ENCODE measurements at places on chromosomes 7 and 10. TPM values are rescaled to one million over a fixed set of nuclear protein-coding genes. Genes with fewer than 3 reads are reported as not detected.

The CLRN3 gene
- not detected for total RNA-seq

The BLNK gene
- 17.8 TPM for total RNA-seq

The RBM48 gene
- 8.4 TPM for total RNA-seq

The PNLIP gene
- total RNA-seq: not detected

The PIK3AP1 gene
- 29.2 TPM for total RNA-seq

The EGR2 gene
- total RNA-seq: 4.2 TPM

DNA sequence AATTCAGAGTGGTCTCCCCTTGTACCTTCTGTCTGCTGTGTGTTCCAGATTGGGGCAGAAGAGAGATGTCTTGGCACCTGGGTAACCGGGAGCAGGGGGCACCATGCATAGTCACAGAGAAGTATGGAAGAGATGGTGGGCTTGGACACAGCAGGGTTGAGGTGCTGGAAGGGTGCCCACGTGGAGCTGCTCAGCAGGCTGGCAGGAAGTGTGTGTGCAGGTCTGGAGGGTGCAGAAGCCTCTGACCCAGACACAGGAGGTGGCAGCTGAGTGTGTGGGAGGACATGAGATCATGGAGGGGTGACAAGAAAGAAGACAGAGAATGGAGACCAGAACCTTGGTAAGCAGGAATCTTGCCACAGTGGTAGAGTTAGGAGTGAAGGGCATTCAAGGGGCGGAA lies 42.3 kb upstream of the DUSP5 start:
- no peaks in the 10 kb centered on the region for H3K36me3 ChIP-seq
- DNase-seq: peak; percentile 21
- no peak overlapping the region for H3K4me3 ChIP-seq
- no peak overlapping the region for H3K27ac ChIP-seq

DNA sequence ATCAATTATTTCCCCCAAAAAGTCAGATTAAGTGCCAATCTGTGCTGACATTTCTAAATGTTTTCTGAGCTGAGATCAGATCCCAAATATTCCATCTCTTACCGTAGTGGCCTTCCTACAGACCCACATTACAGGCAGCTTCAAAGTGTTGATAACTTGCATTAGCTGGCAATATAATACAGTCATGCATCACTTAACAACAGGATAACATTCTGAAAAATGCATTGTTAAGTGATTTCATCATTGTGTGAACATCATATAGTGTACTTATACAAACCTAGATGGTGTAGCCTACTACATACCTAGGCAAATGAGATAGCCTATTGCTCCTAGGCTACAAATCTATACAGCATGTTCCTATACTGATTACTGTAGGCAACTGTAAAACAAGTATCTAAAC lies 22.4 kb downstream of the SLC25A13 start:
- no peak for DNase-seq
- H3K36me3 ChIP-seq: no peaks in the 10 kb centered on the region
- H3K27me3 ChIP-seq: no peaks in the 10 kb centered on the region
- H3K4me3 ChIP-seq: no peak overlapping the region

- no peak for DNase-seq
- no peak overlapping the region for H3K27ac ChIP-seq
- H3K4me1 ChIP-seq: peaks cover 4% of the 10 kb centered on the region
- H3K4me3 ChIP-seq: no peak overlapping the region
Observed at GRCh38 chr7:99313204-99313573, 12.5 kb upstream of the ARPC1A start.

GRCh38 chr7:114657279-114657678 lies 242.7 kb downstream of the FOXP2 start:
- no peak overlapping the region for H3K27ac ChIP-seq
- no peaks in the 10 kb centered on the region for H3K4me1 ChIP-seq
- no peaks in the 10 kb centered on the region for H3K36me3 ChIP-seq
- no peak for DNase-seq
- H3K4me3 ChIP-seq: no peak overlapping the region

GRCh38 chr7:2132243-2132642 lies 100.5 kb downstream of the MAD1L1 start:
- no peaks in the 10 kb centered on the region for H3K27me3 ChIP-seq
- no peak overlapping the region for H3K27ac ChIP-seq
- peak; percentile 60 for DNase-seq

- H3K4me1 ChIP-seq: no peaks in the 10 kb centered on the region
- H3K36me3 ChIP-seq: no peaks in the 10 kb centered on the region
- no peaks in the 10 kb centered on the region for H3K27me3 ChIP-seq
- no peak for DNase-seq
Observed at GRCh38 chr7:118731854-118732253, 507.4 kb downstream of the ANKRD7 start.

DNA sequence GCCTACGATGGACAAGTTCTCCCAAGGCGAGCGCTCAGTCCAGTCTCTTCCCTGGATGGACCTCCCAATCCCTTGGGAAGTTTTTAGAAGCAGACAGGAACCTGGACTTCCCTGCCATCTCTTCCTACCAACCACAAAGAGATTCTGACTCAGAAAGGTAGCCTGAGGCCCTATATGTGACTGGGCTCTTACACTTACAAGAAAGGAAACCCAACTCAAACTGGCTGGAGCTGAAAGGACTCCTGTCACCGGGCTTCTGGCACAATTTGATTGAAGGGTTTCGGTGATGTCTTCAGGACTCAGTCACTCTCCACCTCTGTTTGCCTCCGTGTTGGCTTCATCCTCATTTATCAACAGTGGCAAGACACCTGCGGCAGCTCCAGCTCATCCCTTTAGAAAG lies 3.7 kb upstream of the COL13A1 start:
- peaks cover 18% of the 10 kb centered on the region for H3K4me1 ChIP-seq
- H3K27ac ChIP-seq: no peak overlapping the region
- H3K4me3 ChIP-seq: no peak overlapping the region
- no peaks in the 10 kb centered on the region for H3K36me3 ChIP-seq
- DNase-seq: no peak
- H3K27me3 ChIP-seq: no peaks in the 10 kb centered on the region

- DNase-seq: no peak
- no peaks in the 10 kb centered on the region for H3K36me3 ChIP-seq
- no peak overlapping the region for H3K4me3 ChIP-seq
Observed at GRCh38 chr7:69992938-69993337, 394.7 kb downstream of the AUTS2 start.

GRCh38 chr7:148903504-148903903 lies 19.4 kb upstream of the EZH2 start:
- H3K36me3 ChIP-seq: no peaks in the 10 kb centered on the region
- no peak overlapping the region for H3K4me3 ChIP-seq
- no peak for DNase-seq
- no peaks in the 10 kb centered on the region for H3K27me3 ChIP-seq
- H3K27ac ChIP-seq: no peak overlapping the region
- no peaks in the 10 kb centered on the region for H3K4me1 ChIP-seq

DNA sequence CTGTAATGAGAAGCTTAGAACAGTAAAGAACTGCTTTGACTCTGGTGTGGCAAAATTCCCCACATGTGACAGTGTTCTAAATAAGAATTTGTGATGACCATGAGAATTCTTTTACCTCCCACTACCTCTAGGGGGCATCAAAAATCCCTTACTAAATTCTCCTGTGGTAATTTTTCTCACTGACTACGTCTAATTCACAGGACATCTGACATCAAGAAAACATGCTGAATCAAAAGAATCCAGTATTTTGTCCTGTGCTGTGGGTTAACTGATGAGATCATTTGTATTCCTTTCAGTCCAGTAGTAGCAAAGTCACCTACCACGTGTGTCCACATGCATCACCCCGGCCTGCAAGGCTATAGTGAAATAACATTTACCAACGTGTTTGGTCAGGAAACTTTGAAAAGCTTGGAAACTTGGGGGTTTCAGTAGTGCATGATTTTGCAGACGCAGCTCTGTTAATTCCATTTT lies 103.8 kb downstream of the ATE1 start:
- peaks cover 12% of the 10 kb centered on the region for H3K36me3 ChIP-seq
- no peaks in the 10 kb centered on the region for H3K27me3 ChIP-seq

DNA sequence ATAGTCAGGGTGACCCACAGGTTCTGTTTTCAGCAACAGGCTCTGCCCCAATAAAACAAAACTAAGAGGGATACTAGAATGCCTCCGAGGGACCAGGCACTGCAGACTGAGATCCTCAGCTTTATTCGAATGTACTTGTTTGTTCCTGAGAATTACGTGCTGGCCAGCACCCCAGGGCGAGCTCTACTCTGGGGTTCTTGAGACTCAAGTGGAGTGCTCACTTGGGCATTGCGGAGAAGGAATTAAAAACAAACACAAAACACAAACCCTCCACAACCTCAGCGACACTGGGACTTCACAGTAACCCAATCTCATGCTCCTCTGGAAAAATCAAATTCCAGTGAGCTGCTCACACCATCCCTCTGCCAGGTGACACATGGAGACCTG lies 250.7 kb downstream of the TNS3 start:
- no peak overlapping the region for H3K4me3 ChIP-seq
- peaks cover 58% of the 10 kb centered on the region for H3K4me1 ChIP-seq
- peak; percentile 65 for DNase-seq
- no peaks in the 10 kb centered on the region for H3K36me3 ChIP-seq
- peak overlapping the region; percentile 81 for H3K27ac ChIP-seq
- no peaks in the 10 kb centered on the region for H3K27me3 ChIP-seq

DNA sequence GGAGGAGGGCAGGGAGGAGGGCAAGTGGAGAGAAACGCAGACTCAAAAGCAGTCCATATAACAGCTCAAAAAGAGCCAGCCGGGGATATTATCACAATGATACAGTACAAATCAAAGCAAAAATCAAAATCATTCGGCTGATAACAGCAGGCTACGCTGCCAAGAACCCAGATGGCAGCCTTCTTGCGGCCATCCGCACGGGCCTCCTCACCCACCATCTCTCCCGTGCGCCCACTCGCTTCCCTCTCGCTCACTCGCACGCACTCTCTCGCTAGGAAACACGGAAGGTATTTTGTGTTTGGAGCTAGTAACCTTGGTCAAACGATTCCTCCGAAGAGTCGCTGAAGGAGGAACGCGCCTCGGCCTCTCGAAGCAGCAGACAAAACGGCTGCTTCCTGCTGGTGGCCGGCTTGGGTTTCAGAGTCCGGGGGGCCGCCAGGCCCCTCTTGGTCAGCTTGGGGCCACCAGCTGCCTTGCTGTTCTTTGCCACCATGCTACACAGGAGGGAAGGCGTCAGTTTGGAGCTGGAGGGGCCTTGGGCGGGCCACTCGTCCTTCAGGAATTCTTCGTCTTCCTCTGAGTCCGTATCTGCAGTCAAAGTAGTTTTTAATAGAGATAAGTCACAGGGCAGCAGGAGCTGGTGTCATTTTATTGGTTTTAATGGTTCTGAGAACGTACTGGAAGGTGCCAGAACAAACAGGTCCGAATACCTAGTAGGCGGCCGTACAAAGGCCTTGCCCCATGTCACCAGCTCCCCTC lies 68.9 kb downstream of the SLC29A4 start:
- no peaks in the 10 kb centered on the region for H3K27me3 ChIP-seq
- no peak overlapping the region for H3K4me3 ChIP-seq
- peaks cover 11% of the 10 kb centered on the region for H3K4me1 ChIP-seq
- peaks cover 88% of the 10 kb centered on the region for H3K36me3 ChIP-seq
- H3K27ac ChIP-seq: no peak overlapping the region

GRCh38 chr7:43392638-43393330 lies 190.1 kb upstream of the STK17A start:
- H3K36me3 ChIP-seq: no peaks in the 10 kb centered on the region
- no peak overlapping the region for H3K27ac ChIP-seq
- no peak overlapping the region for H3K4me3 ChIP-seq
- no peaks in the 10 kb centered on the region for H3K4me1 ChIP-seq
- no peaks in the 10 kb centered on the region for H3K27me3 ChIP-seq

GRCh38 chr7:22574754-22575520 lies 74.9 kb upstream of the STEAP1B start:
- H3K36me3 ChIP-seq: no peaks in the 10 kb centered on the region
- no peaks in the 10 kb centered on the region for H3K27me3 ChIP-seq
- DNase-seq: no peak

DNA sequence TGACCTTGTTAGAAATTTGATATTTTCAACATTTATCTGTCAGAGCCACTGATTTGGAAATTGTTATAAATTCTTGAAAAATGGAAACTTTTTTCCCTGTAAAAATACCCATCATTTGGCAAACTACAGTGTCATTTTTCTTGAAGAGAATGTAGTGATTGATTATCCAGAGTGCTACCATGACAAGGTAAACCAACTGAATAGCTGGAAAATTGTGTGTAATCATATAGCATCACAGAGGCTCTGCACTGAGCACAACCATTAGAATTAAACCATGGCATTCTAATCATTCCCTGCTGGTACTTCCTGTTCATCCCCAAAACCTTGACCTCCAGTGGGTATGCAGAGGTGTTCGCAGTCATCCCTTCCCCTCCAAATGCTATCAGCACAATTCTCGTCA lies 240.3 kb upstream of the LRGUK start:
- no peak overlapping the region for H3K4me3 ChIP-seq
- H3K27ac ChIP-seq: no peak overlapping the region
- H3K36me3 ChIP-seq: no peaks in the 10 kb centered on the region
- DNase-seq: no peak

GRCh38 chr7:2411815-2412586 lies 8.6 kb downstream of the CHST12 start:
- no peak overlapping the region for H3K4me3 ChIP-seq
- H3K27ac ChIP-seq: peak overlapping the region; percentile 60

DNA sequence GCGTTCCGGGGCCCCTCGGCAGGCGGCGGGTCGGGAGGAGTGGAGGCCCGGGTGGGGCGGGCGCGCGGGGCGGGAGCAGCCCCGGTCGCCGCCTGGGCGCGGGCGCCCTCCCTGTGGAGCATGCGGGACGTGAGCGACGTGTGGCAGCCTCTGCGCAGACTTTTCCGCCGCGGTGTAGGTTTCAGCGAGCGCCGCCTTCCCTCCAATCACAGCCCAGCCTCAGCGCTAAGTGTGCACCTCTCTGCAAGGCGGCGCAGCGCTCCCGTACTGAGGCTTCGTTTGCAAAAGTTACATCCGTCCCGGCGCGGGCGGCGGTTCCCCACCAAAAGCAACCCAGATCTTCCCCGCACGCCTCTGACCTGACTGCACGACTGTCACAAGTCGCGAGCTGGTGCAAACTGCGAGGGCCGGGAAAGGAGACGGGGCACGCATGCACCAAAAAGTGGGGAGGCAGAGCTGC lies 1.2 kb upstream of the PFKFB3 start:
- no peaks in the 10 kb centered on the region for H3K36me3 ChIP-seq
- DNase-seq: peak; percentile 91
- H3K4me1 ChIP-seq: peaks cover 52% of the 10 kb centered on the region
- no peaks in the 10 kb centered on the region for H3K27me3 ChIP-seq

DNA sequence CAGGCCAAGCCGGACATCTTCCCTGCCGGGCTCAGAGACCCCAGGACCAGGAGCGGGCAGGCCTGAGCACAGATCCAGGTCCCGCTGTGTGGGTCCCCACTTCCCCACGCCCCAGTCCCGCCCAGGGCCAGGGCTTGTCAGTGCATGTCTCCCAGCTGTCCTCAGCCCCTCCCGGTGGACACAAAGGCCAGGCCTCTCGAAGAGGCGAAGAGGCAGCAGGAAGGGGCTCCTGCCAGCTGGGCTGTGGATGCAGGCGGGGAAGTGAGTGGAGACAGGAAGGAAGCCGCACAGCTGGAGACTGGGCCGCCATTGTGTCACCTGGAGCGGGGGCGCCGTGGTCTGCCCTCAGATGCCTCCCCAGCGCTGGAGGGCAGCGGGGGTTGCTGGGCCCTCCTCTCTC lies 4.8 kb downstream of the GRIFIN start:
- no peak overlapping the region for H3K27ac ChIP-seq
- DNase-seq: peak; percentile 72
- H3K27me3 ChIP-seq: no peaks in the 10 kb centered on the region
- no peak overlapping the region for H3K4me3 ChIP-seq
- H3K36me3 ChIP-seq: no peaks in the 10 kb centered on the region
- H3K4me1 ChIP-seq: peaks cover 7% of the 10 kb centered on the region
